Glutamatergic neuron (in vitro differentiated cells): ENCODE measurements at places on chromosomes 6 and 20.

DNA sequence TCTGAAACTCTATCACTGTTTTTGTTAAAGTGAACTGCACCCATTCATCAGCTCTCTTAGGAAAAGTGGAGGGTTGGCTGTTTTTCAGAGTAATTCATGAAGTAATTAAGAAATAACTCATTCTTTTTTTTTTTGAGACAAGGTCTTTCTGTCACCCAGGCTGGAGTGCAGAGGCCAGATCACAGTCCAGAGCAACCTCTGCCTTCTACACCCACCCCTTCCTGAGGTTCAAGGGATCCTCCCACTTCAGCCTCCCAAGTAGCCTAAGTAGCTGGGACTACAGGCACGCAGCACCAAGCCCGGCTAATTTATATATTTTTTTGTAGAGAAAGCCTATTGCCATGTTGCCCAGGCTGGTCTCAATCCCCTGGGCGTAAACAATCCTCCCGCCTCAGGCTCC lies 2.6 kb downstream of the ZNFX1 start:
- peaks cover 10% of the 10 kb centered on the region for H3K27me3 ChIP-seq
- no peak overlapping the region for H3K27ac ChIP-seq
- H3K36me3 ChIP-seq = peaks cover 9% of the 10 kb centered on the region
- H3K4me3 ChIP-seq = no peak overlapping the region
- H3K4me1 ChIP-seq = peaks cover 11% of the 10 kb centered on the region
- DNase-seq = no peak

DNA sequence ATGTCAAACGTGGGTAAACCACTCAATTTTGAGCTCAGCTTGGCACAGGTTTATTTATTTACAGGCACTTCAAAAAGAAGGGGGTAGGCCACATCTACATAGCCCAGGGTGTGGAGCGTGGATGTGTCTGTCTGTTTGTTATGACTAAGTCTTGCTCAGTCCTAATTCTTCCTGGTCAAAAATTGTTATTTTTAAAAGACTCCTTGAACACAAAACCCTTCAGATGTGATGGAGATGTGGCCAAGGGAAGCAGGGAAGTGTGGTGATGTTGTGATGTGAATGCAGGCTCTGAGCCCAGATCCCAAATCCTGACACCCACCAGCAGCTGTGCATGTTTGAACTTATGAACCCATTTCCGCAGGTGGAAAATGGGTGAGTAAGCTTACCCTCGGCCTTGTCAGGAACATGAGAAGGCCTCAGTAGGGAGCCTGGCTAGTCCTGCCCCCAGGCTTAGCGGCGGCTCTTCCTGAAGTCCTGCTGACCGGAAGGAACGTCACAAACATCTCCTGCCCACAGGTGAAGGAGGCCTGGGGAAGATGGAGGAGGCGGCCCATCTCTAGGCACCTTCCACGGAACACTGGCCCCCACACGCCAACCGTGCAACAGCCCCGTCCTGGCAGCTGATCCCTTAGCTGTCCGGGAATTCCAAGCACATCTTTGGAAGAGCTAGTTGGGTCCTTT lies 119.7 kb downstream of the MYLK4 start:
- peaks cover 5% of the 10 kb centered on the region for H3K36me3 ChIP-seq
- H3K4me1 ChIP-seq = no peaks in the 10 kb centered on the region
- H3K27me3 ChIP-seq = peaks cover 6% of the 10 kb centered on the region
- H3K27ac ChIP-seq = no peak overlapping the region
- DNase-seq = no peak
- H3K4me3 ChIP-seq = no peak overlapping the region

DNA sequence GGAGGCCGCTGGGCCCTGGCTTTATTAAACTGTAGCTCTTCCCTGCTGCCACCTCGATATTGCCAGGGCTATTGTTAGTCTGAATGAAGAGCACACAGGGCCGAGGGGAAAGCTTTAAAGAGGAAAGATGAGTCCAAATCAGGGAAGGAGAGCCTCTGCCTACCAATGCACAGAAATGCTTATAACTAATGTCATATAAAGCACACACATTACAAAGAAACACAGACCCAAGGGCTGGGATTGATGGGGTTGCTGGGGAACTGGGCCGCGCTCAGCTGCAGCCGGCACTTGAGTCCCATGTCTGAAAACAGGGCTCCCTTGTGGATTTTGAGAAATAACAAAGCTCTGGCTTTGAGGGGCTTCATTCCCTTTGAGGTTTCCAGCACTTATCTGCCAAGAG lies 232.6 kb downstream of the CD83 start:
- H3K36me3 ChIP-seq = no peaks in the 10 kb centered on the region
- peaks cover 8% of the 10 kb centered on the region for H3K27me3 ChIP-seq
- no peaks in the 10 kb centered on the region for H3K4me1 ChIP-seq
- H3K4me3 ChIP-seq = no peak overlapping the region
- no peak overlapping the region for H3K27ac ChIP-seq

- no peak for DNase-seq
- peaks cover 9% of the 10 kb centered on the region for H3K36me3 ChIP-seq
- H3K4me1 ChIP-seq = no peaks in the 10 kb centered on the region
- H3K27ac ChIP-seq = peak overlapping the region; percentile 48
Observed at GRCh38 chr20:62321521-62321948, 18.7 kb downstream of the ADRM1 start.

GRCh38 chr6:85594197-85594930 lies 706 bp upstream of the SNX14 start:
- peaks cover 7% of the 10 kb centered on the region for H3K27me3 ChIP-seq
- H3K4me3 ChIP-seq = peak overlapping the region; percentile 97
- peak overlapping the region; percentile 91 for H3K27ac ChIP-seq
- H3K4me1 ChIP-seq = peaks cover 10% of the 10 kb centered on the region
- no peaks in the 10 kb centered on the region for H3K36me3 ChIP-seq

GRCh38 chr20:46006022-46006705 lies 2.5 kb upstream of the MMP9 start:
- no peak overlapping the region for H3K4me3 ChIP-seq
- H3K4me1 ChIP-seq = peaks cover 8% of the 10 kb centered on the region
- peaks cover 2% of the 10 kb centered on the region for H3K27me3 ChIP-seq
- no peaks in the 10 kb centered on the region for H3K36me3 ChIP-seq
- DNase-seq = no peak

DNA sequence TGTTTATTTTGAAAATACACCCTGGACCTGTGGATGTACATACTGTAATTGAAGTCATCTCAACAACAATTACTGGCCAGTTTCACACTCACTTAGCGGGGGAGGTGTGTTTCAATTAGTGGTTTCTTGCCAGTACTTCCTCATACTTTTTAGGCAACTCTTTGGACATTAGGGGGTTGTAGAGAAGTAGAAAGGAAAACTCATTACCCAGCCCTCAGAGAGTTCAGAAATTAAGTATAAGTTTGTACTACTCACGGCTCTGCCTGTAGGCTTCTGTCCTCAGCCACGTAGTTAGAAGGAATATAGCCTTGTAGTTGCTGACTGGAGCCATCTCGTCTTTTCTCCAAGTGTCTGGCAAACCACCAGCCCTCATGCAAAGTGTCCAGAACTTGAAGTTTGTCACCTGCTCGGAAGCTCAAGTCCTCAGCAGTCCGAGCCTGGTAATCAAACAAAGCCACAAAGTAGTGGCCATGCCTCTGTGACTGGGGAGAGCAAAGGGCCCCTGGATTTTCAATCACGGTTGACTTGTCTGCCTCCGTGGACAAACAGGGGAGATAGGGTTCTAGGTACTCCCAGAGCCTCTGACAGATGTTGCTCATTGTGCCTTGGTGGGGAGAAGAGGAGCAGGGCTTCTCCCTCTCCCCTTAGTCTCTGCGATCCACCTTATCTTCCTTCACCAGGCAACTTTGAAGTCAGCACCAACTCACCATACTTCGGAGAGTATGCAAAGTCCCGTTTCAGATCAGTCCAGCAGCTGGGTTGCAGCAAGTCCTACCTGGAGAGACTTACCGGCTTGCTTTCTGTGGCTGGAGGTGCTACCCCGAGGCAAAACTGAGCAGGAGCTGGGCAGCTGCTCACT lies 749 bp downstream of the FRK start:
- no peaks in the 10 kb centered on the region for H3K27me3 ChIP-seq
- H3K4me1 ChIP-seq = peaks cover 3% of the 10 kb centered on the region
- no peak overlapping the region for H3K27ac ChIP-seq
- DNase-seq = no peak
- no peaks in the 10 kb centered on the region for H3K36me3 ChIP-seq
- no peak overlapping the region for H3K4me3 ChIP-seq

GRCh38 chr6:159505140-159505922 lies 187.7 kb downstream of the SOD2 start:
- H3K27me3 ChIP-seq = no peaks in the 10 kb centered on the region
- no peaks in the 10 kb centered on the region for H3K4me1 ChIP-seq
- H3K36me3 ChIP-seq = no peaks in the 10 kb centered on the region
- DNase-seq = no peak
- H3K27ac ChIP-seq = no peak overlapping the region
- no peak overlapping the region for H3K4me3 ChIP-seq

DNA sequence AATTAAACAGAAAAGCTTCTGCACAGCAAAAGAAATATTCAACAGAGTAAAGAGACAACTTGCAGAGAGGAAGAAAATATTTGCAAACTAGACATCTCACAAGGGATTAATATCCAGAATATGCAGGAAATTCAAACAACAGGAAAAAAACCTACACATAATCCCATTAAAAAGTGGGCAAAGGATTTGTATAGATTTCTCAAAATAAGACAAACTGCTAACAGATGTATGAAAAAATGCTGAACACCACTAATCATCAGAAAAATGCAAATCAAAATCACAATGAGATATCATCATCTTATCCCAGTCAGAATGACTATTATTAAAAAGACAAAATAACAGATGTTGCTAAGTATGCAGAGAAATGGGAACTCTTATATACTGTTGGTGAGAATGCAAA lies 129.6 kb downstream of the SYNDIG1 start:
- DNase-seq = no peak
- H3K27ac ChIP-seq = no peak overlapping the region
- H3K4me3 ChIP-seq = no peak overlapping the region
- no peaks in the 10 kb centered on the region for H3K27me3 ChIP-seq

- H3K4me1 ChIP-seq = no peaks in the 10 kb centered on the region
- no peak overlapping the region for H3K27ac ChIP-seq
- no peak overlapping the region for H3K4me3 ChIP-seq
- no peaks in the 10 kb centered on the region for H3K27me3 ChIP-seq
Observed at GRCh38 chr20:5072756-5073659, 46.8 kb downstream of the PCNA start.

GRCh38 chr20:62475027-62475771 lies 596 bp downstream of the GATA5 start:
- no peak overlapping the region for H3K27ac ChIP-seq
- peaks cover 16% of the 10 kb centered on the region for H3K27me3 ChIP-seq
- no peak overlapping the region for H3K4me3 ChIP-seq
- no peak for DNase-seq
- no peaks in the 10 kb centered on the region for H3K36me3 ChIP-seq
